ENCODE measurements at places on chromosomes 7 and 10.
A peak's percentile ranks its signal among the peaks of the same experiment; 100 is the strongest.

GRCh38 chr7:155378959-155379871 is 78.7 kb upstream of the EN2 start:
- DNase-seq = no peak

GRCh38 chr7:33423646-33424020 is 294.3 kb downstream of the BBS9 start:
- no peak for DNase-seq

GRCh38 chr10:69647126-69647525 is 17.1 kb downstream of the FAM241B start:
- no peak for DNase-seq

DNA sequence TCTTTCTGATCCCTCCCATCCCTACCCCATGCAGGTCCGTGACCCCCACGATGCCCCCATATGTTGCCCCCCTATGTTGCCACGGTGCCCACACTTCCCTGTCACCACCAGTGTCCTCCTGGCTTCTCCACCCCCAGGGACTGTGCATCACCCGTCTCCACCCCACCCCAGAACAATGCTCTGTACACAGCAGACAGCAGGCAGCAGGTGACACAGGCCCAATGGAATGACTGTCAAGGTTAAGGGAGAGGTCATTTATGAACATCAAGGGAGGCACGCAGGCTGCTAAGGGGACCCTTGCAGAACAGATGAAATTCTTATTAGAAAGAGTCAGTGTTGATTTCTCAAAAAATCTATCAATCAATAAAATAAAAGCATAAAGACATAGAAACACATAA is 71.5 kb downstream of the PARP12 start:
- no peak for DNase-seq

- DNase-seq = peak; percentile 11
Measured at GRCh38 chr7:13057462-13058200, 370.2 kb downstream of the ARL4A start.

DNA sequence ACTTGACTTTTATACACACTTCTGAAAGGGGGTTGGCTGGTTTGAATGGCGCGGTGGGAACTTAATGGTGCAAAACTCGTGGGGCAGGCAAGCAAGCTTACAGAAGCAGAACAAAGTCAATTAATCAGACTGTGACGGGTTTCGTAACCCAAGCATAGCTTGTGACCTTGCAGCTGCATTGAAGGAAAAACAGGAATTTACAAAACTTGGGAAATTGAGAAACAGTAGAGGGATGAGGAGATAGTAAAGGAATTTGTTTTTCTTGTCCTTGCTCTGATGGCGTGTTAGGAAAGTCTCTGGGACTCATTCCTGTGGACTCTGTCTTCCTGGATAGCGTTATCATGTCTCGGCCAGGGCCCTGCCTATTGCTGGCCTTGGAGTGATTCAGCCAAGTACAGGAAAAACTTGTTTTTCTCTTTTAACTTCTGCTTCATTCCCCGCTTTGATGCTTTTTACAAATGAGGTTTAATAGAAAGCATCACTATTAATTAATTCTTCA is 220.0 kb upstream of the KCND2 start:
- DNase-seq = no peak

GRCh38 chr7:7766671-7767070 is 48.3 kb upstream of the RPA3 start:
- DNase-seq = no peak

DNA sequence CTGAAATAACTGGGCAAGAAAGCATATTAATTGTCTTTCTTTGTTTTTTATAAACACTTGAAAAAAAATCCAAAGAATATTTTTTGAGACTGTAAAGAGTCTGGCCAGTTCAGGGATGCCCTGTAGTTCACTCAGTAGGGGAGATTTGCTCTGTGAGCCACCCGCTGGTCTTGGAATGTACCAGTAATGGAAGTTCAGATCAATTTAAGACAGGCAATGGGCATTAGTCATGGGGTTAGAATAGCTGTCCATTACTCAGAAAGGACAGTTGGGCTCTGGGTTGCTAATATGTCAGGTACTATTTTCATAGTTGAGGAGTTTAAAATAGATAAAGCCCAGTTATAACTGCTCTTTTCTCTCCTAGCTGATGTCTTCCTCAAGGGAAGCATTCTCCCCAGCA is 38.7 kb downstream of the A1CF start:
- no peak for DNase-seq

DNA sequence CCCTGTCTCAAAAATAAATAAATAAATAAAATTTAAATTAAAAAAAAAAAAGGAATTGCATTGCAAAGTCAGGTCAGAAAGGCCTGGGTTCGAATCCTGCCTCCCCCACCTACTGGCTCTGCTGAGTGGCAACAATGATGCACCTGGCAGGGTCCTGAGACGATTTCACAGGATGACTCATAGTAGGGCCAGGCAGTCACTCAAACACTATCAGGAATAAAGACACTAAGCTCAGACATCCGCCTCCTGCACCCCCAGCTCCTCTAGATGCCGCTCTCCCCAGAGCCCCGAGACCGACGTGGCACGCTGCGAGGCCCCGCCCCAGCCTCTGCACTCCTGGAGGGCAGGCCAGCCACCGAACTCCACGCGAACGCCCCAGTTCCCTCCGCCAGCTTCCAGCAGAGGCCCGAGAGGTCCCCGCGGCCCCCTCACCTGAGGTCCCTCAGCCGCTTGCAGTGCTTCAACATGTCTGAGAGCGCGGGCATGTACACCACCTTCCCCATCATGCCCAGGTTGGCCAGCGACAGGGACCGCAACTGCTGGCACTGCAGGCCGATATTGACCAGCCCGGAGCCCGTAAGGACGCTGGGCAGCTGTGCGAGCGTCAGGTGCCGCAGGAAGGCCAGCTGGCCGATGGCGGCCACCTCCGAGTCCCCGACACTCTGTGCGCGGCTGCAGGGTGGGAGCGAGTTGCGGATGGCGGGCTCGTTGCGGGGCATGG is 76.6 kb upstream of the TNRC18 start:
- no peak for DNase-seq

GRCh38 chr7:128409596-128410450 is at the start of gene IMPDH1:
Gene IMPDH1, minus strand, starts transcription at chr7:128409982. Its CDS starts 81 bp downstream, at chr7:128409901.
- DNase-seq = peak; percentile 81

DNA sequence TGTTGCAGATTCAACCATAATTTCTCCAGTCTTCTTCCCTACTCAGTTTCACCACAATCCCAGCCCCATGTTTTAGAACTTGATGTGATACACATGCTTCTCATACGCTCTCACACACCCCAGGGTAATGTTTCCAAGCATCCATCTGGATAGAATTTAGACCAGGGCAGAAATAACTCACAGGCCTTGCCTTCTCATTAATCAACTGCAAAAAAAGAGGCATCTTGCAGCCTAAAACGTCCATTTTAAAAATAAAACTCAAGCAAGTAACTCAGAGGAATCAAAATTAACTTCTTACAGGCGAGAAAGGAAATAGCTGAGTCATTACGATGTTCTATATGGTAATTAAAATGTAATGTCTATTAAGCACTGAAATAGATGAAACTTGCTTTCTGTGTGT is 127.2 kb upstream of the RSU1 start:
- no peak for DNase-seq

DNA sequence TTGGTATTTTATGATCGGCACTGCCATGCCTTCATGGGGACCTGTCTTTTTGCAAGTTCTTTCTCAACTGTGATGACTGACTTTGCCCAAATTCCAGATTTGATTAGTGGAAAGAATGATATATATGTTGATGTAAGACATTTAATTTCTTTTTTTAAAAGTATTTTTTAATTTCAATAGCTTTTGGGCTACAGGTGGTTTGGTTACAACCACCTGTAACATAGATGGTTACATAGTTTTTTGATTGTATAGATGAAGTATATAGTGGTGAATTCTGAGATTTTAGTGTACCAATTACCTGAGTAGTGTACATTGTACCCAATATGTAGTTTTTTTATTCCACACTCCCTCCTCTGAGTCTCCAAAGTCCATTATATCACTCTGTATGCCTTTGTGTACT is 69.6 kb downstream of the MCU start:
- DNase-seq = no peak

GRCh38 chr10:122474131-122474818 is 12.9 kb downstream of the HTRA1 start:
- no peak for DNase-seq

DNA sequence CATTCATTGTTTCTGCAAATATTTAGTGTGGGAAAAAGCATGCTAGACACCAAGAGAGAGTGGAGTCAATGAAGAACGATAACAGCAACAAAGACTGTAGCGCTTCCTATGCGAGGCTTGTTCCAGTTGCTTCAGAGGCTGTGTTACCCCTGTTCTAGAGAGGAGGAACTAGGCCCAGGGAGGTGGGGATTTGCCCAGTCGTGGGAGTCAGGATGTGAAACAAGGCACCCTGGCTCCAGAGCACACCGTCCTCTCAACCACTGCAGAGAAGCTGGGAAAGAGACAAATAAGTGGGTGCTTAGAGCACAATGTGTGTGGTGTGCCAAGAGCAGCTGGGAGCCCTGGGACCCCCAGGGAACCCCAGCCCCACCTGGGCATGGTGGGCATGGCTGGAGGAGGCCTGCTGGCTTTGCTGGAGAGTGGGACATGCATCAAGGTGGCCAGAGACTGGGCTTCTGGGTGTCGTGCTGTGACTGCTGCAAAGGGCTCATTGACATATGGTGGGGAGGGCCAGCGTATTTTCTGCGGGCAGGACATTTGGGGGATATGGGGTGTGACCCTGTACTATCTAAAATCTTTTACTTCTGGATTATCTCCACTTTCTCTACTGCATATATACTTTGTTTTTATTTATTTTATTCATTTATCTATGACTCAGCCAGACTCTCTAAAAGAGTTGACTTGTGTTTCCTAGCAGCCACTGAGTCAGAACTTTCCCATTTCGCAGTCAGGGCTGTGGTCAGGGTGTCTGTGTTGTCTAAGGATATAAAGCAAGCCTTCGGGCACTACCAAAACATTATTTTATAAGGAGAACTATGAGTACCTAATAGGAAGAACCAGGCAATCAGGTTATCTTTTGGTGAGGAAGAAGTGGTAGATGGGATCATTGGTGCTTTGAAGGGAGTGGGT is 95.4 kb downstream of the TCF7L2 start:
- DNase-seq = no peak

DNA sequence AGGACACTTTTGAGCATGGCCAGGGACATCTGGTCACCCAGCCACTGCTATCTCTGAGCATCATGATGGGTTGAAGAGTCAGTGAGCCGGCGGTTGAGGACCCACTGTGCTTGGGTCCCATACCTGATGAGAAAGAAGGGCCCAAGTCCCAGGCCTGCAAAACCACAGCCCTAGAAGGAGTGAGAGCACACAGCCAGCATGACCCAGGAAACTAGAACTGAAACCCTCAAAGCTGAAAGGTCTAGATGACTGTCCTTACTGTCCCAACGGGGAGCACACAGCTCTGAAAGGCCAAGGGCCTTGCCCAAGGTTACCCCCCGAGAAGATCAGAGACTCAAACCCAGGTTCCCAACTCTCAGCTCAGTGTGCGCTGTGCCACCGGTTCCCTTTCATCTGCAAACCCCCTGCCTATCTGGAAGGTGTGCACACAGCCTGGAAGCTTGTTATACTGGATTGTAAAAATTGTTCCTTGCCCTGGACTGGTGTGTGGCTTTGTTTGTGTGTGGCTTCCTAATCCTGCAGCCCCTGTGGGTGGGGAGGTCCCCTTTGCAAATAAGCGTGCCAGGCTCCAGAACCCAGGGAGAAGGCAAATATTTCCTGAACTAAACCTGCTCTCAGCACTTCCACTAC is 22.6 kb upstream of the PSAP start:
- no peak for DNase-seq

GRCh38 chr10:100239851-100240250 is 10.5 kb upstream of the CHUK start:
- DNase-seq = no peak

- DNase-seq = no peak
Measured at GRCh38 chr10:34121125-34121753, 693.9 kb downstream of the PARD3 start.

DNA sequence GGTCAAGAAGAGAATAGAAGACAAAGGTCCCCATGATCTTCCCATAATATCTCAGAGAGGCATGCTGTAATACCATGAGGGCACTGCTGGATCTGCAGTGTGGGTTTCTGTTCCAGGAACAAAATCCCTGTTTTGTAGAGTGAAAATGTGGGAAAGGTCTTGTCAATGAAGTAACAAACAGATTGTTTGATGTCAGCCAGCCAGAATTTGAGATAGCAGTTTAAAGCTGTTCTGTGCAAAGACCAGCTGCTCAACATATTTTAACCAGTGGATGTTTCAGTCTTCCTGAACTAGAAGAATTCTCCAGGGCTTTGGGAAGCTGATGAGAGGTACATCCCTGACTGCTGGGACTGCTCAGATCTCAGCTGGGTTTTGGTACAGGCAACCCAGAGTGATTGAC is 1012.5 kb downstream of the DNAJB9 start:
- no peak for DNase-seq

GRCh38 chr7:129343099-129343700 is 91.0 kb upstream of the STRIP2 start:
- DNase-seq = no peak

- DNase-seq = no peak
Measured at GRCh38 chr10:6929148-6929830, 349.2 kb upstream of the PRKCQ start.

GRCh38 chr7:100087055-100087750 is 1.6 kb upstream of the COPS6 start:
- DNase-seq = no peak

DNA sequence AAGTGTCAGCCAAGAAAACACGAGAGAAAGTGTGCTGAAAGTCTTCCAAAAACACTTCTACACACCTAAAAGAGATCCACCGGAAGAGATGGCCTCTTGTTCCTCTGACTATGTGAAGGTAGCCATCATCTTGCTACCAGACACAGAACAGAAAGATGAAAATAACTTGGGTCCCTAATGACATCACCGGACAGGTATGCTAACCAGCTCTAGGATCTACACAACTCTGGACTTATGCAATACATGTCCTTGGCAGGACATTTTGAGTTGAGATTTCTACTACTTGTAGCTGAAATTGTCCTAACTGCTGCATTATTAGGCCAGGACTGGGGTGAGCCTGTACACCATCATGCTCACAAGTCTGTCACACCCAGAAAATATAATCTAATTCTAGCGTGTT is 358.7 kb downstream of the ELMO1 start:
- DNase-seq = no peak

DNA sequence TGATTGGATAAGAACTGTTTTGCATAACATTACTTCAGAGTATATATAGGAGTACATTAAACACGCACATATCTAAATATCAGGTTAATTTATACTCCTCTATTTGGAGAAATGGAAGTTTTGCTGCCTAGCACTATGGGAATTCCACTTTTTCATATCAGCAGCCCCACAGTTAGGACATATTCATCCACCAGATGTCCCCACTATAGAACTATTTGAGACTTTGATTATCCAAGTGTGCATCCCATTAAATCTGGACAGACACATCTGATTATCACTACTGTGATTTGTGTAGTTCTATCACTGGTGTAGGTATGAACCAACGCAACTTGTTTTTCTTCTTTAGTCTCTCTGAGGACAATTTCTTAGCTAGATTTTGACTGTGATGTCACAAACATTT is 345.7 kb downstream of the THSD7A start:
- no peak for DNase-seq

GRCh38 chr7:50267525-50268041 is 36.9 kb upstream of the IKZF1 start:
- no peak for DNase-seq
